Tibial artery (tissue), 4 donors: ENCODE measurements at places on chromosomes 5 and 9.
A peak's percentile ranks its signal among the peaks of the same experiment; 100 is the strongest.

GRCh38 chr5:79122973-79123372 is 11.4 kb downstream of the BHMT start:
- no peaks in the 10 kb centered on the region for H3K27me3 ChIP-seq
- no peak overlapping the region for H3K27ac ChIP-seq
- no peaks in the 10 kb centered on the region for H3K4me1 ChIP-seq
- H3K4me3 ChIP-seq = no peak overlapping the region
- no peak for DNase-seq

DNA sequence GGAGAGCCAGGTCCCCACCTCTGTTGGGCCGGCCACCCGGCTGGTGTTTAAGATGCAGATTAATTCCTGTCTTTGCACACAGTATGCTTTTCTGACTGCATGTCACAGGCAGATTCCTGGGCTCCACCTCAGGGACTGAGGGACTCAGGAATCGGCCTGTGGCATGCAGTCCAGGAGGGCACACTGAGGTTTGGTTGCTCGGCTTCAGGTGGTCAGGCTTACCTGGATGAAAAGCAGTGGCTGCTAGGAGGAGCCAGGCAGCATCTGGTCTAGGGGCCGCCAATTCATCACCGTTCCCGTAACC is 1.1 kb downstream of the WDR5 start:
- DNase-seq = no peak
- H3K27me3 ChIP-seq = no peaks in the 10 kb centered on the region
- peak overlapping the region; percentile 80 for H3K4me3 ChIP-seq
- H3K36me3 ChIP-seq = peaks cover 23% of the 10 kb centered on the region
- H3K27ac ChIP-seq = peak overlapping the region; percentile 64
- peaks cover 36% of the 10 kb centered on the region for H3K4me1 ChIP-seq

DNA sequence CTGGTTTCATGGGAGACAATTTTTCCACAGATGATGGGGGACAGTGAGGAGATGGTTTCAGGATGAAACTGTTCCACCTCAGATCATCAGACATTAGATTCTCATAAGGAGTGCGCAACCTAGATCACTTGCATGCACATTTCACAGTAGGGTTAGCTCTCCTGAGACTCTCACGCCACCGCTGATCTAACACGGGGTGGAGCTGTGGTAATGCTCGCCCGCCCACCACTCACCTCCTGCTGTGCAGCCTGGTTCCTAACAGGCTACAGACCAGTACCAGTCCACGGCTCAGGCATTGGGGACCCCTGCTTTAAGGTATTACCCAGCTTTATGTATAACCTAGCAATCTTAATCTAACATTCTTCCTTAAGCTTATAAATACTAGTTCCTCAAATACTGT is 35.6 kb downstream of the TTC39B start:
- H3K27ac ChIP-seq = no peak overlapping the region
- H3K27me3 ChIP-seq = no peaks in the 10 kb centered on the region
- H3K36me3 ChIP-seq = no peaks in the 10 kb centered on the region
- no peak overlapping the region for H3K4me3 ChIP-seq
- H3K4me1 ChIP-seq = no peaks in the 10 kb centered on the region

DNA sequence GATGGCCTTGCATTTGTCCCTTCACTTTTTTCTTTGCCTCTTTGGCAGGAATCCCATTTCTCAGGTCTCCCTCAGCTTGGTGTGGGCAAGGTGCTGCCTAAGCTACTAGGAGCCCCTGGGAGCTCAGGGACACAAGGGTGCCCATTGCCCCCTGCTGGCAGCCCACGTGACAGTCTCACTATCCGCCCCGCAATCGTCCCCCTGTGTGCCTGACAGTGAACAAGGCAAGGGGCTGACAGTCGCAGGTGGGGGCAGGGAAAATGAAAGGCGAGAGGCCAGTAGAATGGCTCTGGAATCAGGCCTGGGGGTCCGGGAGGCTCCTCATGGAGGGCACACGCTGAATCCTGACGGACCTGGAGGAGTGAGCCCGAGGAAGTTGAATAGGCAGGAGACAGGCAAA is 2.0 kb upstream of the PCDH12 start:
- peaks cover 7% of the 10 kb centered on the region for H3K36me3 ChIP-seq
- H3K4me1 ChIP-seq = no peaks in the 10 kb centered on the region
